ENCODE measurements at places on chromosomes 6 and 20. TPM values are rescaled to one million over a fixed set of nuclear protein-coding genes. Genes with fewer than 3 reads are reported as not detected.

DNA sequence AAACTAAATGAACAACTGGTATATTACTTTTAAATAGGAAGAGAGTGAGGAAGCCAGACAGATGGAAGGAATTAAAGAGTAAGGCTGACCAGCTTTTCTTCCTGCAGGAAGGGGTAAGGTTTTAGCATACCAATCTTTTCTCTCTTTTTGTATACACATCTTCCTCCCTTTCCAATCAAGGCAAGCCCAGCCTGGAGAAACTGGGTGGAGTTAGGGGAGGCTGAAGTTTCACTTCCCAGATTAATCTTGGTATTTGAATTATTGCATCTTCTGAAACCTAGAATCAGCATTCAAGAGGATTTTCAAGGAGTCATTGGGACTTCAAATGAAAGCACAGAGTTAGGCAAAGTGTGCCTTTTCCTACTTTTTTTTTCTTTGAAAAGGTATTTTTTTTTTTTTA lies 33.1 kb downstream of the TMEM14A start:
- no peak for DNase-seq

GRCh38 chr20:58634521-58635278 lies 16.4 kb upstream of the STX16 start:
- peak; percentile 74 for DNase-seq

- no peak for DNase-seq
These were observed 10.7 kb downstream of the OSBPL2 start for GRCh38 chr20:62248890-62249560.

DNA sequence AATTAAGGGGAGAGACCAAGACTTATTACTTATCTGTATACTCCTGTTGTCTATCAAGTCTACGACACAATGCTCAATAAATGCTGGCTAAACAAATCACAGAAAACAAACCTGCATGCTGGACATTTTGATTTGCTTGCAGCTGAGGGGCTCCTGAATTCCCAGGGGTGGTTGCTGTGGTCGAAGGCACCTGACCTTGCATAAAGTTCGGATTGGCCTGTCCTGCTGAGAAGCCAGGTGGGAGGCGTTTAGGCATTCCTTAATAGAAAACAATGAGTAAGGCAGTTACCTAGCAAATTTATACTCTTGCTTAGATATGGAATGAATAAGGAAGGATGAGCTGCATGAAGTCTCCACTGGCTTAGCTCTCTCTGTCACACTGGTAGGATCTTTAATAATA lies 50.5 kb downstream of the TP53INP2 start:
- no peak for DNase-seq

- DNase-seq = no peak
These were observed 121.4 kb upstream of the NAA20 start for GRCh38 chr20:19895761-19896160.

DNA sequence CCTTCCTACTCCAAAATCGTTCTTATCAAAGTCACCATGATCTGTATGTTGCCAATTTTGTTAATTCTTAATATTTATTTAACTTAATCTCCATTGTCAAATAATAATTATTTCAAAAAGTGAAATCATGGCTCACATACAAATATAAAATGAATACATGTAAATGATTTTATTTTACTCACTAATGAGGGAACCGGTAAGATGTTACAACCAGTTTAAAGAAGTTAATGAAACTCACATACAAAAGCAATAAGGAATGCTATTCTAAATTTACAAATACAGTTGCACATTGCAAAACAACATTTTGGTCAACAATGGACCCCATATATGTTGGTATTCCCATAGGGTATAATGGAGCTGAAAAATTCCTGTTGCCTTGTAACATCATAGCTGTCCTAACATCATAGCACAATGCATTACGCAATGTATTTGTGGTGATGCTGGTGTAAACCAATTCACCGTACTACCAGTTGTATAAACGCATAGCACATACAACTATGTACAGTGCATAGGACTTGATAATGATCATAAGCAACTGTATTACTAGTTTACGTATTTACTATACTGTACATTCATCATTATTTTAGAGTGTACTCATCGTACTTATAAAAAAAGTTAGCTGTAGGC lies 6.5 kb upstream of the SLC22A16 start:
- DNase-seq = no peak

GRCh38 chr6:124958759-124959354 lies 3.4 kb upstream of the RNF217 start:
- no peak for DNase-seq

DNA sequence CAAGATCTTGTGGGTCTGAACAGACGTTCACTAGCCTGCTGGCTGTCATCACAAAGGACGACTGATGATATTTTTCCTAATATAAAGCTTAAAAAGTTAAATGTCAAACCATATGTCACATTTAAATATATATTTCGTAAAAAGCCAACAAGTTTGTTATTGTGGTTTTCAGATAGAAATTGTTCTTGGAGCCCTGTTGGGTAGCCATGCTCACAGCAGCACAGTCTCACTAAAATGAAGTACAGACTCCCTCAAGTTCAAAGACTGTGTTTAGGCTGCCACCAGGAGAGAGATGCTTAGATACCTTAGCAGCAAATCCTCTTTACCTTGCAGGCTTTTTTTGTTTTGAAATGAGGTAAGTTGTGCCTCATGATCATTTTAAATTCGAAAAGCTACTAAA lies 17.8 kb downstream of the EEF1E1 start:
- DNase-seq = no peak

DNA sequence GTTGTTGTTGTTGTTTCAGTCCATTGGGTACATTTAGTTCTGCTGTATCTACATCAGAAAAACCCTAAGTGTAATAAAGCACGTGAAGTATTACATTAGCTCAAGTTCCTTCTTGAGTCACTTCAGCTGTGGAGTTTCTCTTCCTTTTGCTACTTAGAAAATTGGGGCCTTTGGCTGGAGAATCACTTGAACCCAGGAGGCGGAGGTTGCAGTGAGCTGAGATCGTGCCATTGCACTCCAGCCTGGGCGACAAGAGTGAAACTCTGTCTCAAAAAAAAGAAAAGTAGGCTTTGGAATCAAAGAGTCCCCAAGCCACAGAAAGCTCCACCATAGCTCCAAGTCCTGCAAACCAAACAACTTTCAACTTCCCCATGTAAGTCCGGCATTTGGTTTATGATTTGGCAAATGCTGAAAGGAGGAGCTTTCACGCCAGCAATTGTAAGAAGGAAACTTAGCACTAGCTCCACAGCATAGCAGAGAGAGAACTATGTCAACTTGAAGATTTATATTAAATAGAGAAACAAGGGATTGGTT lies 56.5 kb upstream of the RNF144B start:
- DNase-seq = no peak

GRCh38 chr20:37773291-37773826 lies 79.5 kb downstream of the CTNNBL1 start:
- DNase-seq = no peak

DNA sequence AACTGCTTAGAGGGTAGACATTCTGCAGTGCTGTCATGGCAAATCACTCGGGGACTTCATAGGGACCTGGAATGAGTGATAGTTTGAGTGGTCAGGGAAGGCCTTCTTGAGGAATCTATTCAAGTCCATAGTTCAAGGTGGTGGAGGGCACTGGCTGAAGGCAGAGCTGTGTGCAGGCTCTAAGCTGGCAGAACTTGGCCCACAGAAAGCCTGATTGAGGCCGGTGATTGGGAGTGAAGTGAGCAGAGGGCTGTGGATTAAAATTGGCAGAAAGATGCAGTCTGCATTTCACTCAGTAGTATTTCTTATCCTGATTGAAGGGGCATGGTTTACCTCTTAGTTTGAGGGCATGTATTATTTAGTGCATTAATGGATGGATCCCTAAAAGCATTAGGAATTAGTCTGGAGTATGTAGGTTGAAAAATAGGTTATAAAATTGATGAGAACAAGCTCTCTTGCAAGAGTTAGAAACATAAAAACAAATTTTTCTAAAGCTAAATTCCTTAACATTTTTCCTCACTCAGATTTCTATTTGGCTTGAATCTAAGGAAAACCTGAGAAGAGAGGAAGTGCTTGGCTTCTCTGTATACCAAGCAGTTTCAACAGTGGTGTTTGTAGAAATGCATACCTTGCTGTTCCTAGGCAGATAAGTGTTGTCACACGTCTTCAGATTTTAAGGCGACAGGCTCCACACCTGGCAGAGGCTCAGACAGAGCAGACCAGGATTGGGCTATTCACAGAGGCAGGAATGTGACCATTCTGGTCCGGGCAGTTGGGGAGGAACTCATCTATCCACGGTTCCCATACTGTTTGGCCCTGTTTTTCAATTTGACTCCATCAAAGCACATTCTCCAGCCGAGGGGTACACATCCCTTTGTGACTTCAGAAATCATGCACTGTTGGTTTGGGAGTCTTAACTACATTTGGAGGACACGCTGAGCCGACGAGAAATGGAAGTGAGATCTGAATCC lies 45.2 kb downstream of the UTRN start:
- DNase-seq = no peak

- DNase-seq = no peak
These were observed 30.7 kb downstream of the LINC00237 start for GRCh38 chr20:21075471-21075870.

GRCh38 chr6:147384737-147385710 lies 123.5 kb upstream of the SAMD5 start:
- no peak for DNase-seq

DNA sequence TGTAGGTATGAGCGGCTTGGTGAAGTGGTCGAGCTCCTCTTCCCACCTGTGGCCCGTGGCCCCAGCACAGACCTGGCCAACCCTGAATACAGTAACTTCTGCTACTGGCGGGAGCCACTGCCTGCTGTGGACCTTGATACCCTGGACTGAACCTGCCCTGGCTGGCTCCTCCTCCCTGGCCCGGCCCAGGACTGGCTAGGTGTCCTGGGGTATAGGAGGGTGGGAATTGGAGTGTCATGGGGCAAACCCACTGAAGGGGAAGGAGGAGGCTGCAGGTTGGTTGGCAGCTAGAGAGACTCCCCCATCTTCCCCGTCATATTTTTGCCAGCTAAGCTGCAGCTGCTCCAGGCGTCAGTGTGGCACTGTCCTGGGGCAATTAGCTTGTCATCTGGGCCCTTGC lies 7.9 kb downstream of the EMILIN3 start:
- no peak for DNase-seq

GRCh38 chr20:58580474-58580835 lies 65.3 kb upstream of the APCDD1L start:
- no peak for DNase-seq

DNA sequence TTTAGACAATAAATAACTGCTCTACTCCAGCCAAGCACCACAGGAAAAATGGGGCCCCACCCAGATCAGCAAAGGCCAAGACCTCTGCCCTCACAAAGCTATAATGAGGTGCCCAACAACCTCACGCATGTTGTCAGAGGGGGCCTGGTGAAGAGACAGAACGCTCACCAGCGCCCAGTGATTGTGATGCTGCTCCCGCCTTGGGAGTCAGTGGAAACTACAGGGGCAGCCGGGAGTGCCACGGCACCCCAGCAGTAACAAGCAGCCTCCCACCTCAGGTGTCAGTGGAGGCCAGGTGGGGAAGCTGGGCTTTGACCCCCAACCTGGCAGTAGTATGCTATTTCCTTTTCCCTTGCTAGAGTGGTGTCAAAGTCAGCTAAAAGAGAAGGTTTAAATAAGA lies 47.4 kb downstream of the TCP11 start:
- no peak for DNase-seq

- DNase-seq = no peak
These were observed 34.2 kb upstream of the NKAIN2 start for GRCh38 chr6:123769431-123769830.

- DNase-seq = no peak
These were observed 78.3 kb downstream of the TRAM2 start for GRCh38 chr6:52498538-52499017.

GRCh38 chr6:628766-629165 lies 28.1 kb downstream of the HUS1B start:
- DNase-seq = no peak

GRCh38 chr6:162344646-162345010 lies 382.9 kb downstream of the PRKN start:
- no peak for DNase-seq

- DNase-seq = no peak
These were observed 47.9 kb downstream of the KHDC1L start for GRCh38 chr6:73177221-73177944.

DNA sequence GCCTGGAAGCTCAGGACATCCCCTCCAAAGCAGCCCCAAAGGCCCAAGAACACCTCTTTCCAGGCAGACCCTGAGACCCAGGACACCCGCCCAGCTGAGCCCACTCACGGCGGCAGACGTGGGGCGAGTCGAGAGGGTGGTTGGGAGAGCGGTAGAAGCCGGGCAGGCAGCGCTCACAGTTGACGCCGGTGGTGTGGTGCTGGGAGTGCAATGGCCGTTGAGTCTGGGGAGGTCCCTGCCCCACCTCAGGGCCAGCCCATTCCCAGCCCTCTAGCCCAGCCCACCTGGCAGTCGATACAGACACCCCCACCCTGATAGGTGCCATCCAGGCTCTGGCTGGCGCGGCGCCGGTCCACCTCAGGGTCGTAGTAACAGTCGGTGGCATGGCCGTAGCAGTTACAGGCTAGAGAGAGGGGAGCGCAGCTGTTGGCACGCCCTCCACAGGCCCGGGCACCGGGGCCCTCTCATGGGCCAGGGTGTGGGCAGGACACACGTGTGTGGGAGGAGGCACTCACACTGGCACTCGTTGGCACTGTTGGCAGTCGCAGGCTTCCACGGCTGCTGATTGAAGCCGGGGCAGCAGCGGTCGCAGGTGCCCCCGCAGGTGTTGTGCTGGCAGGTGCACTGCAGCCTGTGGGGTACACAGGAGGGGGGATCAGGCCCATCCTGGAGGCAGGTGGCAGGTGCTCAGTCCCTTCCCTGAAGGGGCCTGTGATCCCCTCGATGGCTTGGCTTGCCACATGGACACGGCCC lies 20.5 kb downstream of the LAMA5 start:
- no peak for DNase-seq

GRCh38 chr6:11486486-11486885 lies 51.1 kb upstream of the TMEM170B start:
- DNase-seq = no peak

DNA sequence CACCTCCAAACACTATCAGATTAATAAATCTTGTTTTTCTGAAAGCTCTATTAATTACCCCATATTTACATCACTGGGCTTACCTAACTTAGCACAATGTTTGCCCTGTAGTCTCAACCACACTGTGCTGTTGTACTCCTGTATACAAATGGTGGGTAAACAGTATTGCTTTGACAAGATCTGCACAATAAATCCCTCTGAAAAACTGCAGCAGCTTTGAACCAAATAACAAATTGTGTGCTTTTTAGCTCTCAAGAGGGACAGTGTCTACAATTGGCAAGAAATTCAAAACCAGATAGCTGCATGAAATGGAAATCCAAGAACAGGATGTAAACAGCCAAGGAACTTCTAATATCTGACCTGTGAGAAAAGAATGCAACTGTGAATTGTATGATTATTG lies 10.4 kb downstream of the KIF6 start:
- DNase-seq = no peak

OTOR gene
- not detected for total RNA-seq

LY6G6C gene
- total RNA-seq = not detected

BNIP5 gene
- total RNA-seq = not detected

ZNF831 gene
- total RNA-seq = 6.9 TPM

RBPJL gene
- not detected for total RNA-seq

DZANK1 gene
- 1.7 TPM for total RNA-seq

BPI gene
- total RNA-seq = not detected

HLA-DPA1 gene
- total RNA-seq = 16.3 TPM

TCF15 gene
- total RNA-seq = 0.23 TPM
